ENCODE measurements at places on chromosomes 1 and 21.

- no peak for DNase-seq
Observed at GRCh38 chr1:228242409-228242808, 34.6 kb downstream of the OBSCN start.

- no peak for DNase-seq
Observed at GRCh38 chr1:170664828-170665612, 1.1 kb downstream of the PRRX1 start.

- no peak for DNase-seq
Observed at GRCh38 chr1:151069103-151069486, 1.5 kb upstream of the GABPB2 start.

GRCh38 chr1:224626042-224626441 is 9.9 kb downstream of the CNIH3 start:
- no peak for DNase-seq

DNA sequence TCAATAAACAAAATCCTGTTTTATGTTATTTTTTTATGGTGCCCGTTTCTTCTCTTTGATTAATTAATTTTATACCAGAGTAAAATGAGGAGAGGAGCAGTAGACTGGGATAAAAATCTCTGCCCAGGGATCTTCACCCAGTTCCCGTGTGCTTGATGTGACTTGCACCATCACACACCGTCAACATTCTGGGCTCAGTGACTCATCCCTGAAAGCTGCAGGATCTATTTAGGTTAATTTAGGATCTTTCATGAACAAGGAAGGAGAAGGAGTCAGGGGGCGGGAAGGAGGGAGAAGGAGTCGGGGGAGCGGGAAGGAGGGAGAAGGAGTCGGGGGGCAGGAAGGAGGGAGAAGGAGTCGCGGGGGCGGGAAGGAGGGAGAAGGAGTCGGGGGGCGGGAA is 182.4 kb downstream of the SMYD3 start:
- DNase-seq, result no peak

- DNase-seq, result no peak
Observed at GRCh38 chr1:201104141-201104540, 8.1 kb downstream of the CACNA1S start.

GRCh38 chr1:201970334-201971159 is 11.9 kb upstream of the RNPEP start:
- no peak for DNase-seq

DNA sequence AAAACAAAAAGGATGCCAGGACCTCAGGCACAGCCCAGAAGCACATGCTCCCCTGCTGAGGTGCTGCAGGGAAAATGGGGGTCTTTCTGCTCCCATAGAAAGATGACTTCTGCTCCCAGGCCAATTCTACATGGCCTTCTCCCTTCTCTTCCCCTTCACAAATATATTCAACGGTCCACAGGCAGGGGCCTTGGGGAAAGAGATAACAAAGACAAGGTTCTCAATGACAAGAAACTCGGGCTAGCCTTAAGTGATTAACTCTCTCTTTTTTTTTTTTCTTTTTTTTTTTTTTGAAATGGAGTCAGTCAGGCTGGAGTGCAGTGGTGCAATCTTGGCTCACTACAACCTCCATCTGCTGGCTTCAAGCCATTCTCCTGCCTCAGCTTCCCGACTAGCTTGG is 54.2 kb downstream of the H3-3A start:
- DNase-seq, result no peak

DNA sequence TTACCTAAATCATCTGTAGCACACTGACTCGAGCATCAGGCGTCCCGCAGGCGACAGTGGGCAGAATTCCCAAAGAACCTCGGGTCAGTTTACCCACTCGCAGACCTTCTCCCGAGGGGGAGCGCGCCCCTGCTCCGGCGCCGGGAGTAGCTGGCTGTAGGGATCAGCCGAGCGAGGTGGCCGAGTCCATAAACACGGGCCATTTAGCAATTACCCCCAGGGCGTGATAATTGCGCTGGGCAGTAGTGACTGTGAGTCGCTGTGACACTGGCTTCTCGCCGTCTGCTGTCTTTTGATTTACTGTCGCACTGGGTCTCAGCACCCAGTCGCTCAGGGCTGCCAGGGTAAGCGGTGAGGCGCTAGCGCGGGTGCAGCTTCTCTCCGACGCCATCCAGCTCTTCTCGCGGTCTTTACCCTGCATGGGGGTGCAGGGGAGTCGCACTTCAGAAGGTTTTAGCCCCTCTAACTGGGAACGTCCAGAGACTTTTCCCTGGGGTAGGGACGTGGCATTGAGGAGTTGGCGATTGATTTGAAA is 16.2 kb downstream of the HLX start:
- no peak for DNase-seq

- DNase-seq, result no peak
Observed at GRCh38 chr1:67939186-67939743, 106.0 kb upstream of the GNG12 start.

DNA sequence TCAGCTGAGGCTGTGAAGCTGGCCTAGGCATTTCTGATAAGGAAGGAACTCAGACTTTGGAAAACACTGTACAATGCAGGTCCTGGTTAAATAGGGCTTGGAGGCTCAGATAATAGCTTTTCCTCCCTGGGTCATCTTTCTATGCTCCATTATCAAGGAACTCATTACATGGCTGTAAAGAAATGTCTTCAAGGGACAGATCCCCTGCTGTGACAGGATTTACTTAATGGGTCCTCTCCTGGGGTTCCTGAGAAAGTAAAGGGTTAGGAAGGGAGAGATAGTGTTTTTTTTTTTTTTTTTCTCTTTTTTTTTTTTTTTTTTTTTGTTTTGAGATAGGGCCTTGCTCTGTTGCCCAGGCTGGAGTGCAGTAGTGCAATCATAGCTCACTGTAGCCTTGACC is 14.1 kb upstream of the SVBP start:
- DNase-seq, result no peak

DNA sequence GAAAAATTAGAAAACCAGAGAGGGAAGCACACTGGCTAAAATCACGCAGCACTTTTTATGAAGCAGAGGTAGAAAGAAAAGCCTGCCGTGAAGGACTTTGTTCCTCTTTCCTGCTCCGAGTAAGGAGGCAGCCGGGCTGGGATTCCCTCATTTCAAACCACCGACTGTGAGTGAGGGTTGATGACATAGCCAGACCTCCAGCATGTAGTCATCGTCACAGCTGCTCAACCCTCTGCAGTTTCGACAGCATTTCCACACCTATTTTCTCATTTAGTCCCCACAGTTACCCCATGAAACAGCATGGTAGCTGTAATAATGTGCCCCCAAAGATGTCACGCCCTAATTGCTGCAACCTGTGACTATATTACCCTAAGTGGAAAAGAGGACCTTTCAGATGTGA is 35.3 kb downstream of the FCRL5 start:
- no peak for DNase-seq

GRCh38 chr1:942411-942821 is 16.6 kb downstream of the NOC2L start:
- DNase-seq, result no peak

DNA sequence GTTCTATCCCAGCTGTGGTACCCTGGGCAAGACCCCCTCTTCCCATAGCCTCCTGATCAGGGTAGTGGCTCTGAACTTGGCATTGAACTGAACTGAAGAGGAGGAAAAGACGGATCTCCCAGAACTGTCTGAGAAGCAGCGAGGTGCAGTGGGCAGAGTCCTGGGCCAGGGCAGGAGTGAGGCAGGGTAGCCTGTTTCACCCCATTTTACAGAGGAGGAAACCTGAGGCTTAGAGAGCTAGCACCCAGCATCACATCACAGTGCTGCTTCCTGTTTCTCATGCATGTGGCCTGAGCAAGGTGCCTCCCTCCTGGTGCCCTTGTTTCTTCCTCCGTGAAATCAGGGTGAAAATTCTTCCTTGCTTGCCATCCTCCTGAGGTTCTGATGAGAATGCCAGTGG is 17.1 kb downstream of the ZNF362 start:
- no peak for DNase-seq

DNA sequence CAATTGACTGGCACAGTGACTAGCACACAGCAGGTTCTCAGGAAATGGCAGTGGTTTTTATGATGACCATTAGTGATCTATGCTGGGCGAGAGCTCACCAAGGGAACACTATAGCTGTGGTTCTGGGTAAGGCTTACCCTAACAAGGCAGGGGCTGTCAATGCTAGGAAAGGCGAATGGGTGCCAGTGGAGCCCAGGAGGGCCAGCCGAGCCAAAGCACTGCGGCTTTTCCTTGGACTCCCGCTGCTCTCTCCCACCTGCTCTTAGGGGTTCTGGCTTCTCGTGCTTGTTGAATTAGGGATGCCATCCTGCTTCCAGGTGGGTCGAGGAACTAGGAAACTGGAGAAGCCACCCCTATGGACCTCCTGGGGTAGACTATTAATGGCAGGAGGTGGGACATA is 10.0 kb upstream of the A3GALT2 start:
- DNase-seq, result no peak

GRCh38 chr1:25036117-25036546 is 106.1 kb upstream of the RUNX3 start:
- DNase-seq, result no peak

DNA sequence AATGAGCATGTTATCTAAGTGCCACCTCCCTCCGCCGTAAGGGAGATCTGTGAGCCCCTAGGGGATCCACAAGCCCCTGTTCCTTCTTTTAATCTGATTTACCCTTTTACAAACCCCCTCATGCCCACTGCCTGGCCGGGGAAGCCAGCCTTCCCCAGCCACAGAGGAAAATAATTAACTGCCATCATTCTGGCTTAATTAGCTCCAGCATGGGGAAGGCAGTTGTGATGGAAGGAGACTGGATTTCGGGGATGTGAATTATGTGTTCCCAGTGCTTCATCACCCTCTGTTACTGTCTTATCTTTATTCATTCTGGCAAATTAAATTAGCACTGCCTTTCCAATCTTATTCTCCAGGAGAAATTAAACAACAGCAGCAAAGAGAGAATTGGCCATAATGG is 135.8 kb downstream of the PTPRU start:
- no peak for DNase-seq

DNA sequence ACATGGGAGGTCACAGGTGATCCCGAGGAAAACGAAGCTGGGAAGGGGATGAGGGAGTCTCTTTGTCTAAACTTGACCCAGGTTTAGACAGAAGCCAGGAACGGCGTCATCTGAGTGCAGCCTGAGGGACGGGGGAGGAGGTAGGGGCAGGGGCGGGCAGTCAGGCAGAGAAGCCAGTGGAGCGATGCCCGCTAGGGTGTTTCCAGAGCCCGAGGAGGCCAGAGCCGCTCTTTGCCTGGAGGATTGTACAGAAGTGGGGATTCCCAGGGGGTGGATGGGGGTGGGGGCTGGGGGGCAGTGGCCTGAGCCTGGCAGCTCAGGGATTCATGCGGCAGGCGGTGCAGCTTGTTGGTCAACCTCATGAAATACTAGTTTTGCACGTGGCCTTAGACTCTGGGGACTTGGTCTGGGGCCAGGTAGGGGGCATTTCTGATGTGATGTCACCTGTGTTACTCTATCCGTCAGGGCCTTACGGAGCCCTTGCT is 58.4 kb downstream of the VPS26C start:
- no peak for DNase-seq

Measured in stimulated activated CD4-positive, alpha-beta T cell treated with anti-CD3 and anti-CD28 coated beads, TNF-alpha, amount 100 ng/mL, for 1 hour (primary cell).